ENCODE measurements at places on chromosomes 5 and 9.

DNA sequence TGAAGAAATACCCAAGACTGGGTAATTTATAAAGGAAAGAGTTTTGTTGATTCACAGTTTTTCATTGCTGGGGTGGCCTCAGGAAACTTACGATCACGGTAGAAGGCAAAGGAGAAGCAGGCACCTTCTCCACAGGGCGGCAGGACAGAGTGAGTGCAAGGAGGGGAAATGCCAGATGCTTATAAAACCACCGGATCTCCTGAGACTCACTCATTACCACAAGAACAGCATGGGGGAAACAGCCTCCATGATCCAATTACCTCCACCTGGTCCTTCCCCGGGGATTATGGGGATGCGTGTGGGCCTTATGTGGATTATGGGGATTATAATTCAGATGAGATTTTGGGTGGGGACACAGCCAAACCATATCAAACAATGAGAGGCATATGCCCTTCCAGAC is 18.5 kb upstream of the RORB start:
- DNase-seq: no peak

GRCh38 chr9:4443439-4443838 is 46.8 kb upstream of the SLC1A1 start:
- no peak for DNase-seq

DNA sequence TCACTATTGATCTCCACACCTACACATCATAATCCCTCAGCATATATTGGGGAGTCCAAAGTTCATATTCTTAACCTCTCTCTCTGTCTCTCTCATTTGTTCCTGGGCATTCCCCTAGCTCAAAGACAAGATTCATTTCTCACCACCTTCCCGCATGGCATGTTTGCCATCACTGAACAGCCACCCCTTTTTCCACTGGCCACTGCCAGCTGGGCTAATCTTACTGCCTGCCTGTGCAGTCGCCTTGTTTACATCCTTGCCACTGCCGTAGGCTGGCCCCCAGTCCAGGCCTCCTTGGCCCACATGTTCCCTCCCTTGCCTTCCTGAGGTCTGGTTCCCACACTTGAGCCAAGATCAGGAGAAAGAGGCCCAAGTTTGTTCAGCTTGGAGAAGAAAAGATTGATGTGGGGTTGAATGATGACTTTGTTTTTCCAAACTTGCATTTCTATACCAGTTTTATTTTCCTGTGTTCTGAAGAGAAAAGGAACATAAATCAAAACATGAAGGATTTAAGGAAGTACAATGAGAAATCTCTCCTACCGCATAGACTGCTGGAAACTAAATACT is 80.2 kb downstream of the PLAC8L1 start:
- DNase-seq: no peak

GRCh38 chr5:10460252-10460906 is 18.7 kb downstream of the ROPN1L start:
- no peak for DNase-seq

DNA sequence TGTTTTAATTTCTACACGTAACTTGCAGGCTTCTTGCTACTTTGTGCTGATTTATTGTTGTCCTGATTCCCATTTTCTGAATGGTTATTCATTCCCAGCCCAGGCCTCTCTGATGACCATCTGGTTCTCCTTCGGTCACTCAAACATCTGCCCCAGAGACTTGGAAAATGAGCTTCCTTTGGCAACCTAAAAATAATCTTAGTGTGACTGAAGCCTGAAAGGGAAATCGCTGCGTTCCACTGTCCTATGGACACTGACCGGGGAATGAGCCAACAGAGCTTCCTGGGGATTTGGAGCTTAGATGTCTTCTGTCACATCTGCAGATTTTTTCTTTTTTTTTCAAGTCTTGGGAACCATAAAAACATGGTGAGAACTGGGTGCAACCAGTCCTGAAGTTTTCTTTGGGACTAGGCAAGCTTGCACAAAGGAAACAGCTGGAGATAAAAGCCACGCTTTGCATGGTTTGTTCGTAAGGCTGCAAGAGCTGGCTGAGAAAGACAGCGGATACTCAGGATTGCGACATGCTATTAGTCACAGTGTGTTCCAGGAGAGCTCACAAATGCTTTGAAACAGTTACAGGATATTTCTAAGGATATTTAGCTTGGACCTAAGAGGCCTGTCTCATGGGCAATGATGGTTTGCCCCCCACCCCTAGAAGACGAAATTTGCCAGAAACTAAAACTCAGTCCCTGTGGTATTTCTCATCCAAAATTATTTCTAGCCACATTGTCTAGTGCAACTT is 146.2 kb downstream of the GOLPH3 start:
- peak; percentile 67 for DNase-seq

- DNase-seq: no peak
Measured at GRCh38 chr9:107389617-107390071, 99.9 kb downstream of the KLF4 start.

- DNase-seq: no peak
Measured at GRCh38 chr5:18761801-18762200, 1127.5 kb downstream of the TAF11L14 start.

GRCh38 chr5:100772006-100772405 is 131.1 kb downstream of the ST8SIA4 start:
- DNase-seq: no peak

- DNase-seq: no peak
Measured at GRCh38 chr5:141494761-141495452, 6.0 kb downstream of the PCDHGC5 start.

DNA sequence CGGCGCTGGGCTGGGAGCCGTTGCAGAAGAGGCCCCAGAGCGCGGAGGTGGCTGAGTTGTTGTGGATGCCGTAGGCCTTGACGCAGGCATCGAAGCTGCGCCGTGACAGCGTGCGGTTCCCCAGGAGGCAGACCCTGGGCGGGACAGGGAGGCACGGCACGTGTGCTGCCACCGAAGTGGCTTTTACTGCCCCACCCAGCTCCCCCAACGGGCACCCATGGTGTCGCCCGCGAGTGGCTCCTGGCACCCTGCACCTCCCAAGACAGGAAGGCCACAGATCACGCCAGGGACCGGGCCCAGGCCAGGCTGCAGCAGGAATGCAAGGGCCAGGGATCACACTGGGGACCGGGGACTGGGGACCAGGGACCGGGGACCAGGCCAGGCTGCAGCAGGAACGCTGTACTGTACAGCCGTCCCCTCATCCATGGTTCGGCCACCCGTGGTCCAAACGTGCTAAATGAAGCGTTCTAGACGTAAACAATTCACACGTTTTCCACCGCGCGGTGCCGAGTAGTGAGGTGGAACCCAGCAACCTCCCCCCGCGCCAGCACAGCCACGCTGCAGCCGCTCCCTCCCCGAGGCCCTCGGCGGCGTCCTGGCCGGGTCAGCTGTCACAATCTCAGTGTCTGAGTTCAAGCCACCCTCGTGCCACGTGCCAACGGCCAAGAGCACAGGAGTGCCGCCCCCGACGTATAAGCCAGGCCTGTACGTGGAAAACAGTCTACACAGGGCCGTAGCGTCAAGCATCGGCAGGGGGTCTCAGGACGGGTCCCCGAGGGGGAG is 27.8 kb downstream of the SLC12A7 start:
- no peak for DNase-seq
